ENCODE measurements at places on chromosomes 4 and X.
A peak's percentile ranks its signal among the peaks of the same experiment; 100 is the strongest.

- no peak for DNase-seq
Observed at GRCh38 chr4:42761804-42762203, 104.9 kb upstream of the ATP8A1 start.

- DNase-seq = no peak
Observed at GRCh38 chr4:139761461-139761860, 95.8 kb downstream of the MGST2 start.

- no peak for DNase-seq
Observed at GRCh38 chrX:140710710-140711109, 1.2 kb downstream of the LINC00632 start.

DNA sequence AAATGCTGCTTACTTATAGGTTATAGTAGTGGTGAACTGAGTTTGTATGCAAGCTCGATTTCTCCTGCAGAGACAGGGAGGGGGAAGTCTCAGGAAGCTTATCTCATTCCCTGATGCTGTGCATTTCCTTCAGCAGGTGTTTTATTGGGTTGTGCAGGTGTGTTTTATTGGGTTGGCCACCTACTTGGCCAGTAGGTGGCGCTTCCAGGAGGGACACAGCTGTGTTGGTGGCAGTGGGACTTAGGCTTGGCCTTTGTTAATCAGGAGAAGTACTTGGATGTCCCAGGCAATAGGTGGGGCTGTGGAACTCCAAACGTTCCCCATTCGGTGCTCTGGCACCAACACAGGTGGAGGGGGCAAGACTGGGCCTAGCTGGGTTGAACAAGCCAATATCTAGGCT is 196.0 kb upstream of the DCAF8L1 start:
- DNase-seq = no peak

DNA sequence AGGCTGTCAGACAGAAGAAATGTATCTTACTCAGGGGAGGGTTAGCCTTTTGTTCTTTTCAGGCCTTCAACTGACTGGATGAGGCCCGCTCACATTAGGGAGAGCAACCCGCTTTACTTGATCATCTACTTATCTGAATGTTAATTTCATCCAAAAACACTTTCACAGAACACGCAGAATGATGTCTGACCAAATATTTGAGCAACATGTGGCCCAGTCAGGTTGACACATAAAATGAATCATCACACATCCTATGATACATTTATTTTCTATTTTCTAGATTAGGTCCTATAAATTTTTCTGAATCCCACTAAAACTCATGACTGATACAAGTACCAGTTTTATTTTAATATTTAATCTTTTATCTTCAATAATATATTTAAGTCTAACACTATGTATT is 260.3 kb downstream of the IL15 start:
- DNase-seq = no peak

GRCh38 chr4:156805696-156806095 is 165.9 kb downstream of the PDGFC start:
- no peak for DNase-seq

GRCh38 chr4:153780221-153780620 is 8.7 kb downstream of the SFRP2 start:
- DNase-seq = no peak

- DNase-seq = no peak
Observed at GRCh38 chrX:150762258-150763165, 69.3 kb downstream of the MTMR1 start.

DNA sequence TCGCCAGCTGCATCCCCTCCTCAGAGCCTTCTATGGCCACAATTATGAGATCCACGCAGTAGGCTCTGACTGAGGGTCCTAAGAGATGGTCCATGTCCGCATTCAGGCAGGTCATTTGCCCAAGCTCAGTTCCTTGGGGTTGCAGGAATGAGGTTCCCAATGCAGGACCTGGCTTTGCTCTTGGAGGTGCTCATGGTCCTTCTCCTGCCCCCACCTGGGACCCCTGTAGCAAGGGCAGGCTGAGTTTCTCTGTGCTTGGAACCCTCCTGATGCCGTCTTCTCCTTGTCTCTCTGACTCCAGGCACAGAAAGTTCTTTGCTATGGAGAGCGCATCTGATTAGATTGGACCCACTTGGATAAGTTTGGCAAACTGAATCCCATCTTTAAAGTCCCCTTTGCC is 16.5 kb upstream of the SHOX start:
- DNase-seq = no peak

DNA sequence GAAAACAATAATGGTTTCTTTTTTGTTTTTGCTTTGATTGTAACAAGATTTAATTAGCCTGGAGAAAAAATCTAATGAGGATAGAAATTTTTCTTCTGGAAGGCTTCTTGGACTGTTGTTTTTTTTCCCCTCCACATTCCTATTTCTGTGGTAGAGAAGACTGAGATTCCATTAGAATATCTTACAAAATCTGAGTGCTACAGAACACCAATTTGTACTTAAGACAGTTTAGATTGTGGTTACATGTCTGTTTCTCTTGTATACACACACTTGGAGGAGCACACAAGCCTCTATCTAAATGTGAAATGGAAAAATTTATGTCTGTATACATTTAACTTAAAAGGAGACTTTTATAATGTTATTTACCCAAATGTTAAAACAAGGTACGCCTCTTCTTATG is 176.9 kb upstream of the ARSJ start:
- DNase-seq = no peak

DNA sequence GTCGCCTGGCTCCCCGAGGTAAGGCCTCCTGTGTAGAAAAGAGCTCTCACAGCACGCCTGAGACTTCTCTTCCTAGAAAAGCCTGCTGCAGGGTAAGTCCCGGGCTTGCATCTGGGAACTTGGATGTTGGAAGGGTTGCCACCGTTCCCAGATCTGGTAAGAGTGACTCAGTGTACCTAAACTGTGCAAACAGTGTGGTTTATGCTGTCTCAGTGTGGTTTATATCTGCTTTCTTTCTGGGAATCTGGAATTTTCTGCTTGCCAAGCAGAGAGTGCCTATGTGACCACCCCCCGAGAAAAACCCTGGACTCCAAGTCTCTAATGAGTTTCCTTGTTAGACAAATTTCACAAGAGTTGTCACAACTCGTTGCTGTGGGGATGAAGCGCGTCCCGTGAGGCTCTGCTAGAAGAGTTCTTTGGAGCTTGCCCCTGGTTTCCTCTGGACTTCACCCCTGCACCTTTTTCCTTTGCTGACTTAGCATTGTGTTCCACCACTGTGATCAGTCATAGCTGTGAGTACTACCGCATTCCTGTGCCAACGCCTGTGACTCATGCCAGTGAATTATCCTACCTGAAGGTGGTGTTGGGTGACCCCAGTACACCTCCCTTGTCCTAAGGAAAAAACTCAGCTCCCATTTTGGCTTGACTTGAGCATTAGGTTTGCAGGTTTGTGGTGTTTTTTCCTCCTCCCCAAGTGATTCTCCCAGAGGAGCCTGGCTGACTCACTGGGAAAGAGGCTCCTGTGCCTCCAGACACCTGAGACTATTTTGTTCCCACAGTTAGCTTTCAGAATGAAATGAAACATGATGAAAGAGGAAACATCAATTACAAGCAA is 14.5 kb downstream of the SLC2A9 start:
- DNase-seq = no peak

DNA sequence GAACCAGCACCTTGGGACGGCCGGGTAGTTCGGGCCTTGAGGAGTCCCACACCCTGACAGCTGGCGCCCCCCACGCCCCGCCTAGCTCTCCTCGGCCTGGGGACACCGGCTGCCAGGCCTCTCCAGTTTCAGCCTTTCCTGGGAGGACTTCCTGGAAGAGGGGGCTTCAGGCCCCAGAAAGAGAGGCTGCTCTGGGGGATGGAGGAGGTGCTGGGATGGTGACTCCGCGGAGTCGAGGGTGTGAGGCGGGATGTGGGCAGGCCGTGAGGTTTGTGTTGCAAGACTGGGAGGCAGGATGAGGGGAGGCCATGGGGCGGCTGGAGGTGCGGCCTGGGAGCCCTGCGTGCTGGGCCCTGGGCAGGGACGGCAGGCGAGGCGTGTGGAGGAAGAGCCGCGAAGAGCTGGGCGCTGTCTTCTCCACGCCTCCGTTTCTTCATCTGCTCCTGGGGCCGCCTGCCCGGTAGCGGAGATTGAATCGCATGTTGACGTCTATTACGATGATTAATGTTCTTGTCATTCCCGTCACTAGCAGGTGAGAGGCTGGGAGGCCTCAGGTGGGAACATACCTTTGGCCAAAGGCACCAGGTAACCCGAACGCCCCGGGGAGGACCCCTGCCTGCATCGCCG is 918 bp upstream of the FGFRL1 start:
- DNase-seq = peak; percentile 52

DNA sequence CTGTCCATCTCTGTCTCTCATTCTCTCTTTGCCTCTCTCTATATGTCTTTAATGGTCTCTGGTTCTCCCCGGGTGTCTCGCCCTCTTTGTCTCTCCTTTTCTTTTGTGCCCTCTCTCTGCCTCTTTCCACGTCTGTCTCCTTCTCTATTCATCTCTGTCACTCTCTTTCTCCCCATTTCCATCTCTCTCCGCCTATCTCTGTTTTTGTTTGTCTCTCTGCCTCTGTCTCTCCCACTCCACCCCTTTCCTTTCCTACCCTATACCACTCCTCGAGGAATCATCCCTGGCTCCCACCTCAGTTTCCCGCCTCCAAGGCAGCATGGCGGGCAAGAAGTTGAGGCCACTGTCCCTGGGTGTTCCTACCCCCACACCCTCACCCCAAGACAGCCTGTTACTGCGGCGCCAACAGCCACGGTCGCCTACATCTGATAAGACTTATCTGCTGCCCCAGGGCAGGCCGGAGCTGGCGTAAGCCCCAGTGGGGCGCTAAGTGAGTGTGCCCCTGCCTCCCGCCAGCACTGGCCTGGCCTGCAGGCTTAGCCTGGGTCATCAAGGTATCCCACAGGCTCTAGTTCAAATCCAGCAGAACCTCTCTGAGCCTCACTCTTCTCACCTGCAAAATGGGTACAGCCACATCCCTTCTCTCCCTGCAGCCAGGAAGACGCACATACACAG is 713 bp upstream of the GATA1 start:
- no peak for DNase-seq
